GM12891 (cell line): ENCODE measurements at places on chromosomes 7 and 10.

DNA sequence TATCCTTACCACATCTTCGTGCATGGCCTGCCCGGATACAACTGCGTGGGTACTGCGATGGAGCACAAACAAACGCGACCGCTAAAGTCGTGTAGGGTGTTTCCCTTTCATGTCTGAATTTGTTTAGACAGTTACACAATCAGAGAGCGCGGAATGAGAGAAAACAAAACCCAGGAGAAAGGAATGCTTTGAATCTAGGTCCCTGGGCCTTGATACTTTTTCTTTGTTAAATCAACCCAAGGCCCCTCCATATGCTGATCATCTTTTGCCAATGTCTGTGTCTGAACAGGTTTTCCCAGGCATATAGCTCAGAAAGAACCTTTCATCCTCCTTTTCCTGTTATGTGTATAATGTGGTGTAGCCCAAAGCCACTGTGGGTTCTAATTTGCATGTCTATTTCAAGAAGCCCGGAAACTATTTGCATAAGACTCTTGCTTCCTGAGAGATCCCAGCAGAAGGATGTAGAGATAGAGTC lies 145.8 kb downstream of the FRMD4A start:
- peak; percentile 29 for DNase-seq

GRCh38 chr7:14834456-14834855 lies 68.1 kb downstream of the DGKB start:
- no peak for DNase-seq

- no peak for DNase-seq
Observed at GRCh38 chr7:133491846-133492652, 239.2 kb downstream of the EXOC4 start.

DNA sequence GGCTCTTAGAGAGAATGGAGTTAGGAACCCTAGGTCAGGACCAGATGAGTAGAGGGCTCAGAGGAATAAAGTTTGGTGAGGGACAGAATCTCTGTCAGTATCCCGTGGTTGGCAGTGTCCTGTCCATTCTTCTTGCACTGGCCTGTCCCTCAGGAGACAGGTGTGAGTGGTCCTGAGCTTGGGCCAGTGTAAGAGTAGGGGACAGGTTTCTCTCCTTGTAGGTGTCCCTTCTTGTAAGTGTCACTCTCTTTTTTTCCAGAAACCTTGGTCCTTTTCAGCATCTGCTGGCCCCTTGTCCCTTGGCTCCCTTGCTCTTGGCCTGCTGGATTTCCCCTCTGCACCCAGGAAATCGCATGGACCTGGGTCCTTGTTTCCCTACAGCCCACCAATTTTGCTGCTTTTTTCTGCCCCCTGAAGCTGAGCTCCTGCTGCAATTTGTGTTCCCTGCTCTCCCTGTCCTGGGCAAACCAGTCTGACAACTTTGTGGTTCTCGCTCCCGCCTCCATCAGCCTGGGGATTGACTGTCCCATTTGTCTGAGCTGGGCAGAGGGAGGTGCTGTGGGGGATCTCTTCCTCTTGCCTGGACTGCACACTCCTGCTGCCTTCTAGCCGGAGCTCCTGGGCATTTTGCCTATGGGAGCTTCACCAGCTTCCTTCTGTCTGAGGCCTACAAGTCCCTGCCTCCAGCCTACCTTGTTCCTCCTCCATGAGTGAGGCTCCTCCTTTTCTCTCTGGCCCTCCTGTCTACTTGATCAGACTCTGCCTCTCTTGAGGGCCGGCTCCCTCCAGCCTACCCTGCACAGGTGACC lies 6.5 kb downstream of the TSPAN14 start:
- no peak for DNase-seq

GRCh38 chr10:4035599-4035945 lies 250.6 kb upstream of the KLF6 start:
- DNase-seq: no peak

- no peak for DNase-seq
Observed at GRCh38 chr10:29838539-29838938, 203.8 kb upstream of the SVIL start.

DNA sequence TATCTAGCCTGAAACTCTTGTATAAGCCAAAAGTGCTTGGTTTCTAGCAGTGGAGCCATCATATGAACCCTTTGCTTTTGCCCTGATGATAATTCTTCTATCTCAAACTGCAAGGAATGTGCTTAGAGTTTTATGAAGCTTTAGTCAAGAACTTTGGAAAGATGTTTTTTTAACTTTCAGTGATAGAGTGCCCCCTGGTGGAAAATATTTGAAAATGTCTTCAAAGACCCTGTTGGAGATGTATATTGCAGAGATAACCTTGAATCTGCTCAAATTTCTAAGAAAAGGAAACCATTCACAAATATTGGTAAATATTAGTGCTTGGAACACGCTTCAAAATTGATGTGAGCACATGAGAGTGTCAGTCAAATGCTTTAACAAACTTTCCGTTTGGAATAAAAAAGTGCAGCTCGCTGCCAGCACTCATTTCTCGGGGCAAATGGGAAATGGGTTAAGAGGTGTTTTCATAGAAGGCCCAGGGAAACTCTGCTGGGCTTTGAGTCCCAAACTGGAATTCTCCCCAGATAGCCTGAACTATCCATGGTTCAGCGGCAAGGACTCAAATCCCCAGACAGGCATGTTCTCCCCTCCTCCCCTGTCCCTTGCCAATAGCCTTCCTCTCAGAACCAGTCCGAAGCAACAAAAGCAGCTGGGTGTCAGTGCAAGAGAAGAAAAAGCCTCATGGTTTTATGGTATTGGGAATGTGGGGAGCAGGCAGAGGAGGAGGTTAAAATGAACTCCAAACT lies 129.3 kb downstream of the MYOF start:
- no peak for DNase-seq

DNA sequence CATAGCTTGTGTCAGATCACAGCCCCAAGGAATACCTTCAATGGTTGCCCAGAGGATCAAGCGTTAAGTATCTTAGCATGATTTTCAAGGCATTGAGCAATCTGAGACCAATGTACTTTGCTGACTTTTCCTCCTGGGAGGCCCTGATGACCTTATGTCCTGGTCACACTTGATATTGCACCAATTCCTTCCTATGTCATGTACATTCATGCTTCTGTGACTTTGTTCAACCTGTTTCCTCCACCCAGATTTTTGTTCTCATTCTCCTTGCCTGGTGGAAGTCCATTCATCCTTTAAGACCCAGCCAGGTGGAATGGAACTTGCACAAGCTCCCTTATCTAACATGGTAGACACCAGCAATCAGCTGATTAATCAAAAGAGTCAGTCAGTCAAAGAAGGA lies 160.8 kb downstream of the PFKFB3 start:
- DNase-seq: no peak

DNA sequence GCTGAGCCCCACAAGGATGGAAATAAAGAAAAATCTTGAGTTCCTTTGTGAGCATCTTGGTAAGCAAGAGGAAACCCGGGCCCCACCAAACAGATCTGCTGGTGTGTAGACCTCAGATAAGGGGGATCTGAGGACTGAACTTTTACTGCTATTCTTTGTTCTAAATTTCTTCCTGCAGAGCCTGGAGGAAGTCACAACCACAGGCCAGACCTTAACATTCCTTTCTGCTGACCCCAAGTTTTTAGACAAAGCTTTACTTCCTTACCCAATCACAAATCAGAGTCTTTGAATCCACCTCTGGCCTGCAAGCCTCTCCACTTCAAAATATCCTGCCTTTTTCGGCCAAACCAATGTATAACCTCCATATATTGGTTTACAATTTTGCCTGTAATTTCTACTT lies 352.6 kb upstream of the AUTS2 start:
- no peak for DNase-seq

DNA sequence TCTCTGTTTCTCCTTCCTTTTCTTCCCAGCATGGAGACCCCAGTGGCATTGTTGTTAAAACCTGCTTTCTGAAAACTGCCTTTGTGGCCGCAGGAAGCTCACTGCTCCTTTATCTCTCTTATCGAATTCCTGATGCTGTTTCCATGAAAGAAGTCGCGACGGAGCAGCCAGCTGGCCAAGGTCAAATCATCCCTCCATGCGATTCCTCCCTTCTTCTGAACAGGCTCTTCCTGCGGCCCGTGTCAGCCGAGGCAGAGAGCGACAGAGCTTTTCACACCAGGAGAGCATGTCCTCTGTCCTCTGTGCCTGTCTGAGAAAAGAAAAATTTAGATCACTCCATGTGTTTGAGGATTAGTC lies 242.1 kb upstream of the PITRM1 start:
- no peak for DNase-seq

GRCh38 chr7:26052706-26053105 lies 99.3 kb upstream of the NFE2L3 start:
- no peak for DNase-seq

- DNase-seq: no peak
Observed at GRCh38 chr10:112201334-112201733, 17.8 kb upstream of the GPAM start.

GRCh38 chr10:43774234-43774769 lies 125.6 kb upstream of the ZNF32 start:
- no peak for DNase-seq

DNA sequence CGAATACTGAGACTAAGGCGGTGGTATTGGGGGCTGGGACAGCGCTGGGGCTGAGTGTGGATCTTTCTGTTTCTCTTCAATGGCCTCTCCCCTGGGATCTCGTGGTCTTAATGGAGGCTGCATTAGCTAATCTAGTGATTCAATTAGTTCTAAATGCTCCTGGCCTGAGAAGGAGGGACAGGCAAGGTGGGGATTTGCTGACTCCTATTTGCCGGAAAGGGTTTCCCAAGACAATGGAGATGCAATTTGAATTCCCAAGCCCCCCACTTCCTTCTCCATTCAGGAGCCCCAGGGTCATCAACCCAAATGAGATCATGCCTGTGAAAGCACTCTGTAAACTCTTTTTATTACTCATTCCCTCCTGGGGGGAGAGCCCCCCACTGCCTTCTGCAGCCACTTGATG lies 111.7 kb upstream of the PLXNA4 start:
- DNase-seq: no peak

DNA sequence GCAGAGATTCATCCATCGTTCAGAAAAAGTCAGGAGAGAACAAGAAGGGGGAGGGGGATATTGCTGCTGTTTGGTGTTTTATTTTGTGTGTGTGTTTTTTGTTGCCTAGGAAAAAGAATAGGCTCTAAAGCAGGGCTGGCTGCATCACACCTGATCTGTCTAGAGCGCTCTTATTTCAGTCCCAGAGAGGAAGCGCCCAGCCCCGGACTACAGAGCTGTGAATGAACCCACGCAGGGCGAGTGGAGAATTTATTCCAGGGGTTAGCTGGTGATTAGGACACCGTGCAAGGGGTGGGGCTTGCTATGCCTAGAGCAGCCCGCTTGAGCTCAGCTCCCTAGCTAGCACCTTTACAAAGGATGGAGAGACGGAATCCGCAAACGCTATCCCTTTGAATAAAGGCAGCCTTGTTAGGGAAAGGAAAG lies 621 bp upstream of the FAM13C start:
- no peak for DNase-seq

- no peak for DNase-seq
Observed at GRCh38 chr7:128321044-128321422, 22.7 kb downstream of the RBM28 start.

DNA sequence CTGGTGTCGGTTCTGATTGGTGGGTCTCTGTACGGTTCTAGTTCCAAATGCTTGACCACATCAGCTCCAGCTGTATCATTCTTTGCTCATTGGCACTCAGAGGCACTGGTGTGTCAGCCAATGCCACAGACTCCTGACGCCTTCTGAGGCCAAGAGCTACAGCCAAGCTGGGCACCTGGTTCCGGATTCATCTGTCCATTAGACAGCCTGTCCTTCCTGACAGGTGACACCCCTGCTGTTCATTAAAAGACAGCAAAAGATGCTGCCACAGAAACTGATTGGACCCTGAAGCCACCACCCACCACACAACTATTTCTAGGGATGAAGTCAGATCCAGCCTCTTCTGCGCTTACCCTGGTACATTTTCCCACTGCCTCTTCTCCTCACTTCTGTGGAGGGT lies 35.6 kb downstream of the COL13A1 start:
- DNase-seq: no peak

GRCh38 chr7:26368542-26368941 lies 76.9 kb downstream of the SNX10 start:
- DNase-seq: no peak

DNA sequence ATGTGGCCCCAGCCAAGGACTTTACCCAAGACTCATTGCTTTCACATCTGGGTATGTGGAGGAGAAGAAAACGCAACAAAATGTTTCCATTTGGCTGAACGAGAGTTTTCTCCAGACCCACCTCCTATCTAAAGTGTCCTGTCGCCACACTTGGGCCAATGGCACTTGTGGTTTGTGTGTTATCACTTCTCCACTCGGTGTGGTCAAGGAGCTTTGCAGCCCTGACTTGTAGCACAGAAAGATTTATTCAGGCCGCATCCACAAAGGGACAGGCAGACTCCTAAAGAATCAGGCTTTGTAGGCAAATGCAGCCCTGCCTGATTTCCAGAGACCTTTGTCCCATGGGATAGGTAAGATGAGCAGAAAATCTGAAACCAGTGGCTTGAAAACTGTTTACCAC lies 12.8 kb upstream of the LRRC4 start:
- no peak for DNase-seq

- no peak for DNase-seq
Observed at GRCh38 chr10:127349737-127350136, 153.3 kb upstream of the INSYN2A start.

DNA sequence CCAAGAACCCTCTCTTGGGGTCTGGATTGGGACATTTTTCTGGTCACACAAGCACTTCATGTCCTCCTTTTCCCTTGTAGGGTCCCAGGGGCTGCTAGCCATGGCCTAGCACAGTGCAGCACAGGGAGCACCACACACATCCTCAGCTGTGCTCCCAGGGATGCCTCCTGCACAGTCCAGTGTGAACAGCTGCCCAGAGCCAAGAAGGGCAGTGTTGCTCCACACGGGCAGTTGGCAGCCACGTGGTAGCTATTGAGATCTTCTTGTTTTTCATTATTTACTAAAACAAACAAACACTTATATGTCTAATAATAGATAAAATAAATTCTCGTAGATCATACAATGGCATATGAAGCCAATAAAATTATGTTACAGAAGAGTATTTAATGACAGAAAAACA lies 13.9 kb upstream of the LANCL2 start:
- DNase-seq: no peak

DNA sequence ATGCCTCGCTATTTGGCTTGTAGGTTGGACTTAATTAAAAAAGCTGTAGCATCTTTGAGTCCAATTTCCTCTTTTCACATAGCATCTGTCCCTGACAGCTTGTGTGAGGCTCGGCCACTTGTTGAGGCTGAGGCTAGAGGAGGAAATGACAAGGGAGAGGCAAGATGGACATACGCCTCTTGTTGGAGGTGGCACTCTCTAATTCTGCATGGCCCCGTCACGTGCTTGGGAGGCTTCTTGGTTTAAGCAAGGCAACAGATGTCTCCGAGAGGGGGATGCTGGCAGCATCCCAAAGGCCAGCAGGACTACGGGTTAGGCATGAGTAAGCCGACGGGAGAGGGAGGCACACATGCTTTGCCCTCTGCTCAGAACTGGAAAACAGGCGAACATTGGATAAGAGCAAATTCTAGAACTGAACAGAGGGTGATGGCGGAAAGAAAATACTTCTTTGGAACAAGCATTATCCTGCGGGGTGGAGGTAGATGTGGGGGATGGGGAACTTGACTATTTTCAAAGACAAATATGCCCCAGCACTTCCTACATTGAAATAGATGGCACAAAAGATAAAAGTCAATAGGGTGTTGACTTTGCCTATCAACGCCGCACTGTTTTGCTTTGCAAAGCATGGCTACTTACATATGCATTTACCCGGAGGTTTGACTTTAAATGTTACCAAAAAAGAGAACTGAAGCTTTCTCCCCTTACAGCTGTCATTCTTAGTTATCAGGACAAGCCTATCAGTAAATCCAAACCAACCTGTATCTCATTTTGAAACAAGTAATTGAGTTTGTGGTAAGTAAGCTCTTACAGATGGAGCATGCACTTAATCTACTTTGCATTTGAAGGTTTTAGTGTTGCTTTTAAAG lies 94.8 kb downstream of the CHN2 start:
- no peak for DNase-seq
